CD4-positive, alpha-beta T cell treated with Interleukin-6 at 100 ng/mL for 8 hours (primary cell): ENCODE measurements at places on chromosomes 5 and 9.

- no peak for DNase-seq
Observed at GRCh38 chr5:174655351-174655750, 69.0 kb upstream of the MSX2 start.

DNA sequence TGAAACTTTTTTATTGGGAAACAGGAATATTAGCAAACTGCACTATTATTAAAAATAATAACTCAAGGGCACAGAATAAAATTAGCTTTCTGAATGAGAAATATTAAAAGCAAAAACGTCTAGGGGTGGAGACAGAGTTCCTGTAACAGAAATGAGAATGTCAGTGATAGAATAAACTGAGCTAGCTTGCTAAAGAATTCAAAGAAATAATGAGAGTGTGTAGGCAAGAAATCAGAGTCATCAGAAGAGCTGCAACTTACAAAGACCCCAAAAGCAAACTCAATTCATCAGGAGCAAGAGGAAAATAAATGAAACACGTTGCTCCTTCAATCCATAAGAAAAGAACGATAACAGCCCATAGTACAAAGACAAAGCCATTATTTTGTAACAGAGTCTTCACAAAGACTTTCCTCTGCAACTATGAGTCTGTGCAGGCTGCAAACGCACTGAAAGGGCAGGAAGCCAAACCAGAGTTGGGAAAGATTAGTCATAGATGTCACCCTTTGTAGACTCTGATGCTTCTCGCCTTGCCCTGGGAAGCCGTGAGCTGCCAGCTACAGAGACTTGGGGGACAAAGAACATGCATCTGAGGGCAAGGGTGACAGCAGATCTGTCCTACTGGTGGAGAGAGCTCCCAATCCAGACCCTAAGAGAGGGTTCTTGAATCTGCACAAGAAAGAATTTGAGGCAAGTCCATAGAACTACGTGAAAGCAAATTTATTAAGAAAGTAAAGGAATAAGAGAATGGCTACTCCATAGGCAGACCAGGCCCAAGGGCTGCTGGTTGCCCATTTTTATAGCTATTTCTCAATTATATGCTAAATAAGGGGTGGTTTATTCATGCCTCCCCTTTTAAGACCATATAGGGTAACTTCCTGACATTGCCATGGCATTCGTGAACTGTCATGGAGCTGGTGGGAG, 40.8 kb downstream of the SHC3 start:
- DNase-seq, result no peak

DNA sequence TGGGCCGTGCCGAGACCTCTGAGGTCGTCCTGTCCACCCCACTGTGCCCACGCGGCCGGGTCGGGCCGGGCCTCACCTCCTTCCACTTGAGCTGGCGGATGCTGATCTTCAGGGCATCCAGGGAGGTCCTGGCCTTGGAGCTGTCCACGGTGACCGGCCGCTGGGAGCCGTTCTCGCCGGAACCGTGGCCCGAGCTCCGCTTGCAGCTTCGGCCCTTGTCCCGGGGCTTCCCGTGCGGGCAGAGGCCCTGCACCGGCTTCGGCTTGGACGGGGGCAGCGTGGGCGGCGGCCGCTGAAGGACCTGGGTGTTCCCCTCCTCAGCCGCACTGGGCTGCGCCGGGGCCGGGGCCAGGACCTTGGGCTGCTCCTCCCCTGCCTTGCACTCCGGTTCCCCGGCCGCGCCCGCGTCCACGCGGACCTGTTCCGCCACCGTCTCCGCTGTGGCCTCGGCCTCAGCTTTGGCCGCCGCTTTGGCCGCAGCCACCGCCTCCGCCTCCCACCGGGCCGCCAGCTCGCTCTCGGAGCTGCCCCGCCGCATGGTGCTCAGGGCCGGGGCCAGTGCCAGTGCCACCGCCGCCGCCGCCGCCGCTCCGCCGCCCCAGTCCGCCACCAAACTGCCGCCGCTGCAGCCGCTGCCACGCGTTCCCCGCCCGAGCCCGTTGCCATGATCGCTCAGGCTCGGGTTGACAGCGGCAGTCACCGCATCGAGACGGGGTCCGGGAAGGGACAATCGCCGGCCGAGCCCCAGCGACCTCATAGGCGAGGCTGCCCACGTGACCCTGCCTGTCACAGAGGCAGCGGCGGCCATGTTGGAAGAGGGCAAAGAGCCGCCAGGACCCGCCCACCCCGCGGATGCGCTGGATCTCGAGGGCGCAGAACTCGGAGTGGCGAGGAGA, at the start of gene TTLL11:
Gene TTLL11 (minus strand): TSS at position 698 of the 896 bp plus-strand sequence. CDS start 160 bp downstream, at position 538.
- peak; percentile 95 for DNase-seq

DNA sequence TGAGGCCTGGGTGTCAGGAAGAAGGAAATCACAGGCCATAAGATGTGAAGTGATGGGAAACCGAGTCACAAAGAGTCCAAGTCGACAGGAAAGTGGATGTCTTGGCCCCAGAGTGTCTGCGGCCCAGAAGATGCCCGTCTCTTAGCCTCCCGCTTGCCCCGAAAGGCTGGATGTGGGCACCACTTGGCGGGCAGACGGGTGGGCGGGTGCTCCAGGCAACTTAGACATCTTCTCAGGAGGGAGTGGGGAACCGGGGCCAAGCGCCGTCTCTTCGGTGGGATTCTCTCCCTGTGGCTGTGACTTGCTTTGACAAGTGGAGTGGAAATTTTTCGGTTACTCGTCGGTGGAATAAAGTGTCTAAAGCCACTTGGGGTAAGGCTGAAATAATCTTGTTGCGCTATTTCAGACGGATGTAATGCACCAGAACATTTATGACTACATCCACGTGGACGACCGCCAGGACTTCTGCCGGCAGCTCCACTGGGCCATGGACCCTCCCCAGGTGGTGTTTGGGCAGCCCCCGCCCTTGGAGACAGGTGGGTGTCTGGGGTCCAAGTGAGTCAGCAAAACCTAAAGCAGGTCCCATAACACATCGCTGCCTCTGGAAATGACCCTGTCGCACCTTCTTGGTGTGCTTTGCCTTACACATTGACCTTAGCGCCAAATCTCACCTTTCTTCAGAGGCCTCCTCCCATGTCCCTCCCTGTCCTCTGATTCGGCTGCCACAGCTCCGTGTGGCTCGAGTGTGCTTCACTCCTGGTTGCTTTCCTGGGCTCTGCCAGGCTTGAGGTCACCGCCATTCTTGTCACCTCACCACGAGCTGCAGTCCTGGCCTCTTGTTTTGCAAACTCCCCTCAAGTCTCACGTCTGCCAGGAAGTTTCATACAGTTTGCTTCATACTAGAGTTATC, 20.4 kb upstream of the EXOC3 start:
- no peak for DNase-seq

DNA sequence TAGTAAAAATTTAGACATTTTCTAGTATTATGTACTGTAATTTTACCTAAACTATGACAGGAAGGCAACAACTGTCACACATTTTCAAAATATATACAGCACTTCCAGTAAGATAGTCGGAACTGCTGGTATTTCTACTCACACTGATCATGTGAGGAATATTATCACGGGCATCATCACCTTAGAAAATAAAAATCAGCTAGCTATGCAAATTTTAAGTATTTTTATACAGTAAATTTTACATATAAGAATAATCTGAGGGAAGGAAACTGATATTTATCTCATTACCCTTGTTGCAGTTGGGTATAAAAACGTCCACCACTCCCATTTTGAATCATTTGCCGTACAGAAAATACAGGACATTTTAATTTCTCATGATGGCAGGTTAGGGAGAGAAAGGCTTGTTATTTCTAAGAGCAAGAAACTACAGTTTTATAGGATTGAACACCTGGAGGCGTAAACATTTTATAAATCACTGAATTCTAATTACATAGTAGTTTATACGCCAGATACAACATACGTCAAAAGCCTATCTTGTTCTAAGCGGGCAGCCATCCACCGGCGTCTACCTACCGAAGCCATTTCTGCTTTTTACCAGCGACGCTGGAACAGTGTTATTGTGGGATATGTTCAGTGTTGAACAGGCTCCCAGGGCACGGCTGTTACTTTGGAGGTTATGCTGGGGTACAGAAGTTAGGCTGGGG, 729 bp upstream of the TNPO1 start:
- peak; percentile 21 for DNase-seq

DNA sequence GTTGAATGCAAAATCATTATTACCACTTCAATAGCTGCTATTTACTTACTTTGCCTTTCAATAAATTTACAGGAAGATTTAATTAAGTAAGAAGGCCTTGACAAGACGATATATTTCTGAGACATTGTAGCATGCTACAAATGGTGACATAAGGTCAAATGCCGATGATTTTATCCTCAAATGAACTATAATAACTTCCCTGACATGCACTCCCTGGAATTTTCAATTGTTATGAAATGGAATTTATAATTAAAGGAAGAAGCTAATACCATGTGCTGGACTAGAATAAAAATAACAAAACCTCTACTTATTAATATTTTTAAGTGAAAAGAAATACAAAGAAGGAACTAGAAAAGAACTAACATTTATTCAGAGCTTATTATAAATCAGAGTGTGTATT, 30.2 kb upstream of the ITGA1 start:
- DNase-seq, result no peak

GRCh38 chr9:893843-894420, 52.4 kb downstream of the DMRT1 start:
- DNase-seq, result peak; percentile 48

DNA sequence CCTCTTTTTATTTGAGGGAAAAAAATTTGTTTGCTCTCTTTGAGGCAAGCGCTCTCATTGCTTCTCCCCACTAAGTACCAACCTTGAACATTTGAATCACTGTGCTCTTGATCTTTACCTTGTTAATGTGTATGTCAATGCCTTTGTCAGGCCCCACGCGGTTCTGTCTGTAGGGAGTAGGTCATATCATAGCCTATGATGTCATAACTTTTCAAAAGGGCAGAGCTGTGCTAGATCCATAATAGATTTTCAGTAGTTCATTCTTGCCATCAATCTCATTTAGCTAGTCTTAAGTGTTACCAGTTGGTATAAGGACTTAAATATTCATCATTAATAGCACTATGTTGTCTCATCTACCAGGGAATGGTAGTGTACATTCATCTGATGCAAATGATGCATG, 56.6 kb downstream of the MAST4 start:
- DNase-seq, result no peak

GRCh38 chr5:4716781-4717180, 423.3 kb upstream of the ADAMTS16 start:
- no peak for DNase-seq

- no peak for DNase-seq
Observed at GRCh38 chr5:100270023-100270771, 265.0 kb upstream of the FAM174A start.

DNA sequence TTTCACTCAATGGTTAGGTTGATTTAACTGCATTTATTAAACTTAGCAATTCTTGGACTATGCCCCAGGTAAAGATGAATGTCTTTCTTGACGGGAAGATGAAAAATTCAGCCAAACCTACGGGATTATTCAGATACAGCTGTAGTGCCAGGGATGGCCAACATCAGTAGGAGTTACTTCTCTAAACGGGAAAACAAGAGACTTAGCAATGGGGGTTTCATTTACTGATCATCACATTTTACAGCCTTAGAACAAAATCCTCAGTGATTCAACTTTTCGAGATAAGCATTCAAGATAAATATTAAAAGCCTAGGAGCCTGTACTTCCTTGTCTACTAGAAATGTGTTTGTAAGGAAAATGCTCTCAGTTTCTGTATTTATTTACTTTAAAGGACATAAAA, 46.1 kb downstream of the S1PR3 start:
- DNase-seq, result no peak

- DNase-seq, result no peak
Observed at GRCh38 chr5:159405611-159406031, 75.3 kb upstream of the IL12B start.

- DNase-seq, result no peak
Observed at GRCh38 chr9:124964604-124965003, 23.7 kb upstream of the GOLGA1 start.

- no peak for DNase-seq
Observed at GRCh38 chr9:5578018-5578697, 50.7 kb upstream of the RIC1 start.

GRCh38 chr5:173557123-173557903, 59.1 kb downstream of the BOD1 start:
- DNase-seq, result no peak

GRCh38 chr9:33932078-33932807, 115.3 kb downstream of the UBE2R2 start:
- no peak for DNase-seq
